Kidney tubule cell (primary cell): ENCODE measurements at places on chromosomes 3 and 15.

DNA sequence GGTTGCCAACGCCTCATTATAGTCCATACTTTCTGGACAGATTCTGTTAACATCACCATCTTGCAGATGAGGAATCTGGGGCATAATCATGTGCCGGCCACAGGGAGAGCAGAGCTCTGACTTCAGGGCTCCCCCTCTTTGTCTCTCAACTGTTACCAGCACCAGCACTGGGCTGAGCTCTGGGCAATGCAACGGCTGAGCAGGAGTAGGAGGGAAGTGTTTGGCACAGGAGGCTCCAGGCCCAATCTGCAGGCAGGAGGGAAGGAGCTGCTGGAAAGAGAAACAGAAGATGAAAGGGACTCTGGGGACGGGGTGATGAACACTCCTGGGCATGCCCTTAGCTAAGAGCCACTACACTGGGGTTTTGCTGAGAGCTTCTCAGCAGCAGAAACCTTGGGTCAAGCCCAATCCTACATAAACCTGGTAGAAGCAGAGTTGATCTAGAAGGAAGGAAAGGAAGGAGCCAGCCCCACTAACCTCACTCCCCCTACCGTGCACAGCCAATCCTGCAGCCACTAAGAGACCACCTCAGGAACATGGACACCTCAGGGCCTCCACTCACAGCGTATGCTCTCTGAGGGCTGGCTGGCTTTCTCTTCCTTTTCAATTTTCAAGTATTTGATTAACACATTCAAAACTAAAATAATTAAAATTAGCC, 73.1 kb upstream of the SPATA12 start:
- DNase-seq: no peak

DNA sequence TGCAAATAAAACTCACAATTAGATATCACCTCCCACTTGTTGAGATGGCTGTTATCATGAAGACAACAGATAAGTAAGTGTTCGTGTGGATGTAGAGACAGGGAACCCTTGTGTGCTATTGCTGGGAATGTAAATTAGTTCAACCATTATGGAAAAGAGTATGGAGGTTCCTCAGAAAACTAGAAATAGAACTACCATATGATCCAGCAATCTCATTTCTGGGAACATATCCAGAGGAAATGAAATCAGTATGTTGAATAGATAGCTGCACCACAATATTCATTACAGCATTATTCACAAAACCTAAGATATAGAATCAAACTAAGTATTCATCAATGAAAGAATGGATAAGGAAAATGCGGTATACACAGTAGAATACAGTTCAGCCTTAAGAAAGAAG, 418.7 kb upstream of the CNTN6 start:
- no peak for DNase-seq

DNA sequence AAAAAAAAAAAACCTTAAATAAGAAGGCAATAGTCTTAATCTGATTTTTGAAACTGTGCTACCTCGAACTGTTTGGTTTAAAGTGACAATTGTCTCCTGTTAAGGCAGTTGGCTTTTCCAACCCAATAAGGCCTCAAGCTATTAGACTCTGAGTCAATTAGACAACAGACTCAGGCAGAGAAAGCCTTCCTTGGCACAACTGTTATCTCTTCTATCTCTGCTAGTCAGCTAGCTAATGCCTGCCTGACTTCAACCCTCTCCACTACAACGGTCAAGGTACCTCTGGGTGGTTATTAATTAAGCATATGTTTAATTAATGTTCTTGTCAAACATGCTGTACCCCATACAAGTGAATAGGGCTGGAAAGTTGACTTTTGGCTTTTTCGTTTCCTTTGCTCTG, 110.2 kb upstream of the NLGN1 start:
- no peak for DNase-seq

GRCh38 chr15:63233667-63234423, 43.6 kb upstream of the APH1B start:
- DNase-seq: peak; percentile 45

GRCh38 chr3:52090131-52090932, 34.0 kb upstream of the DUSP7 start:
- peak; percentile 90 for DNase-seq

DNA sequence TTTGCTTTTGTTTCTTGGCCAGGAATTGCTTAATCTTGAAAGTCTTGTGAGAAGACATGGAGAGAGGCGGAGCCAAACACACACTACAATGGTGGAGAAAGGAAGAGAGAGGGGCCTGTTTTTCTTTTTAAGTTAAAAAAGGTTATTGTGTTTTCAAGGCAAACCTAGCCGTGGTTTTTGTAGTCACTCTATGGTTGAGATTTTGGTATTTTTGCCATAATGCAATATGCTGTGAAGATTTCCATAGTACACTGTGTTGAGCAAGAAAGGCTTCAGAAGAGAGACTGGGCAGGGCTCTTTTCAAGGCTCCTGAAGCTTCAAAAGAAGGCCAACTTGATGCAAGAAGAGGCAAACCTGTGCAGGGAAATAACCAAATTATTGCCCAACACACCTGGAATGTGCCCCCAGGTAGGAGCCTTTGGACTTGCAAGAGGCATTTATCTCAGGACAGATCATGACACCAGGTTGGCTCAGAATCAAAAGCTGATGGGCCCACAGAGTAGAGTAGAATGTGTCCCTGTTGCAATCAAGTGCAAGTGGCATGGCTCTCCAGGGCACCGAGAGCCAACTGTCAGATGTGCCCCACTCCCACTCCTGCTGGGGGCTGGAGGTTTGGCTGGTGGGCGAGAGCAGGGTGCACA, 22.1 kb downstream of the AMOTL2 start:
- DNase-seq: peak; percentile 44

DNA sequence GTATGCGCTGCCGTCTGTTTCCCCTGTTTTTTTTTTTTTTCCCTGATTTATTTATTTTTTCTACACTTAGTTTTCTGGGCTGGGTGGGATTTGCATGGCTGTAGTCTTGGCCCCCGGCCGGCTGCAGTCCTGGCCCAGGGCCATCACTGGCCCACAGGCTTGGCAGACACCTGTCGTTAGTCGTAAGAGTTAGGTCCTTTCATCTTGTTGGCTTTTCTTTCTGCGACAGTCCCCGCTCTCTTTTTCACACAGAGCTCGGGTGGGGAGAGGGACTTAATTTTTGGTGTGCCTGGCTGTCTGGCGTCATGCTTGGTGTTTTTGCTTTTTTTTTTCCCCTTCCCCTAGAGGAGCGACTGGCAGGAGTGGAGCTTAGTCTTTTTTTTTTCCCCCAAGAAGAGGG, 183.4 kb downstream of the KLF13 start:
- DNase-seq: no peak
